SW480 (cell line): ENCODE measurements at places on chromosomes 16 and 17.

DNA sequence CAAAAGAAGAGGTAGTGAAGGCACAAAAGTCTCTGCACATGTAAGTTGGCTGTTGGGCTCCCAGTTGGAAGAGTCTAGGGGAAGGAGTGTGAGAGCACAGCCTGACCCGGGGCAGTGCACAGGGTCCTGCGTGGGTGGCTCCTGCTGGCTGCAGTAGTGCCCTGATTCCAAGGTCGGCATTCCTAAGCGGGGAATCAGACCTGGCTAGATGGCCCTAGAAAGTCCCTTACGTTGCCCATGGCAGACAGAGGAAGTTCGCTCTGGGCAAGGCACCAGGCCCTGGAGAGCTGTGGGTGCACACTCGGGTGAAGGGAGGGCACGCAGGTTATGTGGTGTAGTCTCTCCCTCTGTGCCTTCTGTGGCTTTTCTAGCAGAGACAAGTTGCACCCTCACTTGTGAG is 22.8 kb upstream of the SLC5A11 start:
- DNase-seq: no peak

DNA sequence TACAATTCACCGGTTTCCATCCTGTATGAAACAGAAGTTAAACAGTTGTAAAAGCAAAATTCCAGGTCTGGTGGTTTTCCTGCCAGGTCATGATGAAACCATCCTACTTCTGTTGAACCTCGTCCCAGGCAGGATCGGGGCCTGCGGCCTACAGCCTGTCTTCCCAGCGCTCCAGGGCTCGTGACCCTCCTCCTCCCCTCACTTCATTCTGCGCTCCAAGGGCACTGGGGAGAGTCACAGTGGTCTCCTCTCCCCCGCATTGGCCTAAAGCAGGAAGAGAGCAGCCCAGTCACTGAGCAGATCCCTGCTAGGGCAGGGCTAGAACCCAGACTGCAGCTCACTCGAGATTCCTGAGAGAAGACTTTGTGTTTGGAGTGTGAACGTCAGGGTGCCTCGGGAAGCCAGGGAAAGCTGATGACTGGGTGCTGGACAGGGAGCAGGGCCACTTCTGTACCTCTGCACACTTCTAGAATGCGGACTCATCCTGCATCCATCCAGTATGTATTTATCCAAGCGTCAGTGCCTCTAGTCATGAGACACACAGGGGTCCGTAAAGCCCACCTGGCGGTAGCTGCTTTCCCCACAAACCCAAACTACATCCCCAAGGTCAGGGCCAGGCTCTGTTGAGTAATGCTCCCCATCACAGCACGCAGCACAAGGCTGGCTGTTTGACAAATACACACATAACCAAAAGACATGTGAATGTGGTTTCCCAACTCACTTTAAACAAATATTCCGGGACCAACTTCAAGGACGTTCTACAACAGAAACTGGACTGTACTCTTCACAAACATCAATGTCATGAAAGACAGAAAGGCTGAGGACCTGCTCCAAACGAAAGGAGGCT is 1.7 kb upstream of the ITGAE start:
- no peak for DNase-seq

DNA sequence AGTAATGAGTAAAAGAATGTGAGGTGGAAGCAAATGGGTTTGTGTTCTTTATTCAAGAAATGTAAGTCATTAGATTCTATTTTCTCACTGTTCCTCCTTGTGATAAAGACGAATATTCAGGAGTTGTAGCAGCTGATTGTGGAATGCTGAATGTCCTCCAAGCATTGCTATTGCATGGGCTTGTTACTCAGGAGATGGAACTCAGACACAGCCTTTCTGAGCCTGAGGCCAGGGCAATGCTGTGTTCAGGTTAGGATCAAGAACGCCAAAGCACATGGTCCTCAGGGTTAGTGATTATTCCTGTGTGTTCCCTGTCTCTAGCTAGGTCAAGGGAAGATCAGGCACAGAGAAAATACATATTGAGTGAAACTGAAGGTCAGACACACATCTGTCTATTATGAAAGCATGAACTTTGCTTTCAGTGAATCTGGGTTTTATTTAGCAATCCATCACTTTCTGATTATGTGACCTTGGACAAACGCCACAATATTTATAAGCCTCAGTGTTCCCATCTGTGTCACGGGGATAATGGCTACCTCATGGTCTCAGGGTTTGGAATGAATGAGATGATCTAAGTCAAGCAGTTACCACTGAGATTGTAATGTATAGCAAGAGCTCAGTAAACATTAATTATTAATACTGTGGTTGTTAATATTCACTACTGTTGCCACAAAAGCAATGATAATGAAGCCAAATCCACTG is 426.8 kb upstream of the DYNLRB2 start:
- no peak for DNase-seq

DNA sequence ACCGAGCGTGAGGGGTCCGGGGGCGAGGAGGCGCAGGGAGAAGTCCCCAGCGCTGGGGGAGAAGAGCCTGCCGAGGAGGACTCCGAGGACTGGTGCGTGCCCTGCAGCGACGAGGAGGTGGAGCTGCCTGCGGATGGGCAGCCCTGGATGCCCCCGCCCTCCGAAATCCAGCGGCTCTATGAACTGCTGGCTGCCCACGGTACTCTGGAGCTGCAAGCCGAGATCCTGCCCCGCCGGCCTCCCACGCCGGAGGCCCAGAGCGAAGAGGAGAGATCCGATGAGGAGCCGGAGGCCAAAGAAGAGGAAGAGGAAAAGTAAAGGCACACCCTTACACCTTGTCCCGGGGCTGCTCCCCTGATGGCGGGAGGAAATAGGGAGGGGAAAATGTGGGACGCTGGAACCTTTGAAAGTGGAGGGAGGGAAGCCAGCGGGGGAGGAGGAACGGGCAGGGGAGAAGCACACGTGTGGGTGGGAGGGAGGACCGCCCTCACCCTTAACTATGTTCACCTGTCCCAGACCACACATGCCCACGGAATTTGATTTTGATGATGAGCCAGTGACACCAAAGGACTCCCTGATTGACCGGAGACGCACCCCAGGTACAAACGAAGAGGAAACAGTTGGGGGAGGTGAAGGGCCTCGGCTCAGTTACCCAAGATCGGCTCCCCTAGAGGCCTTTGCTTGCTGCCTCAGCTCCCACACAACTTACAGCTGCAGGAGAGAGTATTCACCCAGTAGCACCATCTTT is 916 bp downstream of the PAGR1 start:
- DNase-seq: peak; percentile 71

GRCh38 chr17:42322382-42323267 is 34.3 kb downstream of the STAT5A start:
- DNase-seq: peak; percentile 84

- DNase-seq: peak; percentile 89
Measured at GRCh38 chr17:28812748-28813377, 29.7 kb downstream of the FAM222B start.

DNA sequence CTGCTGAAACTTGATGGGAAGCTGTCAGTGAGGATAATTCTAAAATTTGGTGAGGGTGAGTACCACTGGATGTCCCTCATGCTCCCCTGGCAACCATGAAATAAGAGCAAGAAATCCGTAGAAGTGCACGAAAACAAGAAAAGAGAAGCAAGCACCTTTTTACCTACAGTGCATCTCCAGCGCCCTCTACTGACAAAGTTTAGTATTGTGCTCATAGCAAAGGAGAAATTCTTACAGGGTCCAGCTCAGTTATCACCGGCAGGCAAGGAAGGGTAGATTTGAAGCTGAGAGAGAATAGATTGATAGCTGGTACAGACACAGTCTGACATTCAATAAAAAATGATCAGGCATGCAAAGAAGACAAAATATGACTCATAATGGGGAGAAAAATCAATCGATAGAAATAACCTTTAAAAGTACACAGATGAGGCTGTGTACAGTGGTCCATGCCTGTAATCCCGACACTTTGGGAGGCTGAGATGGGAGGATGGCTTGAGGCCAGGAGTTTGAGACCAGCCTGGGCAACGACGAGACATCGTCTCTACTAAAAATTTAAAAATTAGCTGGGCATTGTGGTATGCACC is 28.3 kb upstream of the TEX2 start:
- no peak for DNase-seq

DNA sequence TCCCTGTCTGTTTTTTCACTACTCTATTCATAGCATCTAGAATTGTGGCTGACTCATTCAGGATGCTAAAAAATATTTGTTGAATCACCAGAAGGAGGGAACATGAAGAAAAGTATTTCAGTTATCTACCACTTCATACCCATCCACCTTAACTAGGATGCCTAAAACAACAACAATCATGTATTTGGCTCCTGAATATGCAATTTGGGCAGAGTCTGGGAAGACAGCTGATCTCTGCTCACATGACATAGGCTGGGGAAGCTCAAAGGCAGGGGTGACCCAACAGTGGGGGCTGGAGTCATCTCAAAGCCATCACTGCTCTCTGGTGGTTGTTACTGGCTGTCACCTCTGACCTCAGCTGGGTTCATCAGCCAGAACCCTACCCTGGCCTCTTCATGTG is 80.1 kb upstream of the RPL38 start:
- peak; percentile 33 for DNase-seq

DNA sequence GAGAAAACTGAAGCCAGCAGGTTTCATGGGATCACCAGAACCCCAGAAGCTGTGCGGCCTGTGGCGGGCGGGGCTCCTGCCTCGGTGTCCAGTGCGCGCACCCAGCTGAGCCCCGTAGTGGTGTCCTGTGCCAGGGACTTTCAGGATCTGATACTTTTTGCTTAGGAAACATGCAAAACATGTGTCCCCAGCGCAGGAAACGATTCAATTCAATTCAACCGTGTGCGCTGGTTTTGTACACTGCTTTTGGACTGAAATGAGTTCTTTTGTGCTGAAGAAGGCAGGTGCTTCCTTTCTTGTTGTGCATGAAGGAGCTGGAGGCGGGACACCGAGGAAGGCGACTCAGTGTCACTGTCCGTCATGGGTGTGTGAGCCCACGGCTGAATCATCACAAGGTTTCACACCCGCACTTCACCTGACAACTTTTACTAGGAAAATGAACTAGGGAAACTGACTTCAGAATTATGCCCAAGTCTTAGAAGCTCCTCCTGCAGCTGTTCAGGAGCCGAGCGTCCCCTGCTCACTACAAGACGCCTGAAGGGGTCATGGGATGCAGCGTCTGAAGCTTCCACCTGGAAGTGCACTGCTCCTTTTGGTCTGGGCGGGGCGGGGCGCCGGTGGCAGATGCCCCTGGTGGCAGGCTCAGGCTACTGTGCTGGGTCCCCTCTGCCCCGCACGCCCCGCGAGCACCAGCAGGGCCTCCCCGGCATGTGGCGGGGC is 31.4 kb upstream of the ZNF750 start:
- no peak for DNase-seq

DNA sequence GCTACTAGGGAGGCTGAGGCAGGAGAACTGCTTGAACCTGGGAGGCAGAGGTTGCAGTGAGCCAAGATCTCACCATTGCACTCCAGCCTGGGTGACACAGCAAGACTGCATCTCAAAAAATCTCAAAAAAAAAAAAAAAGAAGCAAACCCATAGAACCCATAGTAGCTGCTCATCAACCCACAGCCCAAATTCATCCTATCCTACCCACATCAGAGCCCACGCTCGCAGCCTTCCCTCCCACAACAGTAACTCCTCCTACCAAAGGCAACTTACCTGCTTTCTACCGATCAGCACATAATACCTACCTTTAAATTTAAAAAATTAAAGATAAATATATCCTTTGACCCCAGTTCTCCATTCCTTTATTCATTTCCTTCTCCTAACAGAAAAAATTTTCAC is 94.7 kb downstream of the GAS7 start:
- DNase-seq: no peak

GRCh38 chr16:81514041-81514559 is 69.5 kb downstream of the CMIP start:
- no peak for DNase-seq

- DNase-seq: peak; percentile 18
Measured at GRCh38 chr17:47895347-47895855, 635 bp upstream of the SP2 start.

GRCh38 chr17:2878751-2879254 is 82.6 kb downstream of the RAP1GAP2 start:
- no peak for DNase-seq

GRCh38 chr16:67013233-67013822 is 15.6 kb upstream of the CBFB start:
- no peak for DNase-seq

DNA sequence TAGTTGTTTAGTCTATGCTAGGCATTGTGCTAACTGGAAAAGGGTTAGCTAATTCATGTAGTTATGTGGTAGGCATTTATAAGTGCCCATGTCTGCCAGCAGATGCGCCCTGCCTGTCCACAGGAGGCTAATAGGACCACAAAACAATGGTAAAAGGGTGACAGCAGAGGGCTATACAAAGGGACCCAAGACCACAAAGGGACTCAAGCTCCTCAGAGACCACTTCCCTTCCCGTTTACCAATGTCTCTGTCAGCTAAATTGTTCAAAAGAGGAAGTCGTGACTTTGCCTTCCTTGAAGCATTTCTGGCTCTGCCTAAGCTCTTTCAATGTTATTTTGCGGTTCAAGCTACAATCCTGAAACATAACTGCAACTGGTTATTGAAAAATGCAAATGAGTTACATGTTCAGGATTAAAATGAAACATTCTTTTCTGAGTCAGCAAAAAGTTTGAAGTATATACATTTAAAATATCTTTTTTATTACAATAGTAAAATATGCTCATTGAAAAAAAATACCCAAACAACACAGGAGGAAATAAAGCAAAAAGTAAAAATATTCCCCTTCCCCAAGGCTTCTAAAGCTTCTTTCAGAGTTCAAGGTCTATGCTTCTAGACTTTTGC is 149.2 kb downstream of the MAF start:
- DNase-seq: no peak

DNA sequence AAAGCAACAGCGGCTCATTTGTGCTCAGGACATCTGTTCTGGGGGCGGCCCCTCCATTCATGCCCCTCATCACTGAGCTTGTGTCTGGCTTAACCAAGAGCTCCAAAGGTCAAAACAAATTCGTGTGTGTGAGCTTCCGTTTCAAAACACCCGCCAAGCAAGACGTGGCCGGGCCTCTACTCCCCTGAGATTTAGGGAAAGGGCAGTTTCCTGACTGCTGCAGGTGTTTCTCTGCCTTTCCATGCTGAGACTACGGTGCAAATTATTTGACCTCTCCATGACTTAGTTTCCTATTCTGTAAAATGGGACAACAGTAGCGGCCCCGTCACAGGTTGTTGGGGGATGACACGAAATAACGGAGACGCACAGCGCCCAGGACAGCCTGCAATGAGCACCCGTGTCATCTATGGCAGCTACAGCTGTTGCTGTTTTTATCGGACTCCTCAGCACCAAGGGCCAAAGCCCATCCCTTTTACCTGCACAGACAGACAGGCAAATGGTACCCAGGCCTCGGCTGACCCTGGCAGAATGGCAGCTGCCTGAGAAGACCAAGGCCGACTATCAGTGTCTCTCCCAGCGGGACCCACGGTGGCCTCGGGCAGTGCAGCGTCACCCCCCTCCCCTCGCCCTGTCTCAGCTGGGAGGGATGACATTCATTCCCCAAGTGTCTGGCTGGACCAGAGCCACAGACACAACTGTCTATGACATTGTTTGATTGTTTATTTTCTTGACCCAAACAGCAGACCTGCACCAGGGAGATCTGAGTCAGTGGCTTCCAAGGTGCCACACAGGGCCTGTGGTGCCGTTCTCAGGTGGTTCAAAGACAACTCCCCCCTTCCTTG is 50.7 kb upstream of the DOC2B start:
- no peak for DNase-seq
